ENCODE measurements at places on chromosomes 1 and 21.

- no peak for DNase-seq
Observed at GRCh38 chr21:35616090-35616489, 444.2 kb downstream of the SETD4 start.

GRCh38 chr1:203626910-203627246 lies 246 bp downstream of the ATP2B4 start:
- no peak for DNase-seq

DNA sequence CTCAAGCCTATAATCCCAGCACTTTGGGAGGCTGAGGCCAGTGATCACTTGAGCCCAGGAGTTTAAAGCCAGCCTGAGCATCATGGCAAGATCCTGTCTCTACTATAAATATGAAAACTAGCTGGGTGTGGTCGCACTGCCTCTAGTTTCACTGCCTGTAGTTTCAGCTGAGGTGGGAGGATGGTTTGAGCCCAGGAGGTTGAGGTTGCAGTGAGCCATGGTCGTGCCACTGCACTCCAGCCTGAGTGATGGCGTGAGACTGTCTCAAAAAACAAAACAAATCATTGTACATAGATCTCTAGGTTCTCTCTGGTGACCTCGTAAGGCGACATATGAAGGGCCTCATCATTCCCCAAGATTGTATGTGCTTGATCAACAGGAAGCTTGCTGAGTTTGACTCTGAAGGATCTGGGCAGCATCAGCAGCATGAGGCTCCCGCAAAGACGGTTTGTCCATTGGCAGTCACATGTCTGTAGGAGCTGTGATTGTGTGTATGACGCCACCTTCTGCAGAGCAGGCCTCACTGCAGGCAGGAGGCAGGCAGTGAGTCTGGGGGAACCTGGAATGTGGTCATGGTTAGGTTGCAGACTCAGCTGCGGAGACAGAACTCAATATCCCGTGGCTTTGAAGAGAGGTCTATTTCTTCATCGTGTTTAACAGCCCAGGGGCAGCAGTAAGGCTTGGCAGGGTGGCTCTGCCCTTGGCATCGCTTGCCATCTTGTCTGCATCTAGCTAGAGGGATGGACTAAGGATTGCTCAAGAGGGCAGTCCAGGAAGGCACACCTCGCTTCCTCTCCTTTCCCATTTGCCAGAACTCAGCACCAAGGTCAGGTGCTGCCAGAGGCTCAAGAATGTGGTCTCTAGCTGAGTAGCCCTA lies 14.0 kb downstream of the ATP5PO start:
- DNase-seq, result no peak

DNA sequence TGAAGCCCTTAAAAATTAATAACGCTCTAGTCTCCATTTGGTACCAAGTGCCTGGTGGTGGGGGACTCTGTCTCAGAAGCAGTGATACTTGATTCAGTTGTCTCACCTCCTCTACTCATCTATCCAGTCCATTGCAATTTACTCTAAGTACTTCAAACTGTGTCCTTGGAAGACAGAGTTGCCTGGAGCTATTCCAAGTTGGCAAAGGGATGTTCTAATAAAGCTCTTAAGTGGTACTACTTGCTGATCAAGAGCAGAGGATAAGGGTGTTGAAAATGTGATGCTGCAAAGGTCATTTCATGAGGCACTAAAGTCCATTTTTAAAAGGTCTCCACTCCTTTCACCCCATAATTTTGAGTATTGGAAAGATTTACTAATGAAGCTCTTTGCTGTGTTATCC lies 142.2 kb downstream of the NFIA start:
- no peak for DNase-seq

DNA sequence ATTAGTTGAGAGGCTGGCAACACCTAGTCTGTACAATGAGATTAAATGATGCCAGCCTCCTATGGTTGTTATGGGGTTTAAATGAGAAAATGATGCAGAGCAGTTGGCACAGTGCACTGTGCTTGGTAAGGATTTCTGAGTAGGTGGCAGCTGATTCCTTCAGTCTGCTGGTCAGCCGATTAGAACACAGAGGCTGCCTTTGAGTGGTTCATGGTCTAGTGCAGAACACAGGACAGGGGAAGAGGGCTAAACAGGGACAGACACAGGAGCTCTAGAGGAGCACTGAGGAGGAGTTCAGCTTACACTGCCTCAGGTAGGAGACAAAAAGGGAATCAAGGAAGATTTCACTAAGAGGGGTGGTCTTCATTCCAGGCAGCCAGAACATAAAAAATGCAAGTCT lies 1.4 kb downstream of the TIE1 start:
- no peak for DNase-seq

GRCh38 chr1:22201023-22201422 lies 58.1 kb upstream of the WNT4 start:
- no peak for DNase-seq

- peak; percentile 70 for DNase-seq
Observed at GRCh38 chr1:180252638-180253536, 22.8 kb downstream of the LHX4 start.

- DNase-seq, result no peak
Observed at GRCh38 chr1:102833151-102833550, 275.2 kb downstream of the COL11A1 start.

DNA sequence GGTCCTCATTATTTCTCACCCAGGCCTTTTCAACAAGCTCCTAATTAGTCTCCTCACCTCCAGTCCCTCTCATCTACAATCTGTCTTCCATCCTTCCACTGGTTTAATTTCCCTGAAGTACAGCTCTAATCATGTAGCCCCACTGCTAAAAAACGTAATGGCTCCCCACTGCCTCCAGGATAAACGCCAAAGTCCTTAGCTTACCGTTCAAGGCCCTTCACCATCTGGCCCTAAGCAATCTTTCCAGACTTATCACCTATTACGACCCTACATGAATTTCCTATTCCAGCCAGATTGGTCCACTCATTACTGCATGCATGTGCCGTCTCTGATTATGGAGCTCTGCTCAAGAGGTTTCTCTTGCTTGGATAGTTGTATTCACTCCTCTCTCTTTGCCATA lies 83.1 kb upstream of the DAB1 start:
- no peak for DNase-seq

DNA sequence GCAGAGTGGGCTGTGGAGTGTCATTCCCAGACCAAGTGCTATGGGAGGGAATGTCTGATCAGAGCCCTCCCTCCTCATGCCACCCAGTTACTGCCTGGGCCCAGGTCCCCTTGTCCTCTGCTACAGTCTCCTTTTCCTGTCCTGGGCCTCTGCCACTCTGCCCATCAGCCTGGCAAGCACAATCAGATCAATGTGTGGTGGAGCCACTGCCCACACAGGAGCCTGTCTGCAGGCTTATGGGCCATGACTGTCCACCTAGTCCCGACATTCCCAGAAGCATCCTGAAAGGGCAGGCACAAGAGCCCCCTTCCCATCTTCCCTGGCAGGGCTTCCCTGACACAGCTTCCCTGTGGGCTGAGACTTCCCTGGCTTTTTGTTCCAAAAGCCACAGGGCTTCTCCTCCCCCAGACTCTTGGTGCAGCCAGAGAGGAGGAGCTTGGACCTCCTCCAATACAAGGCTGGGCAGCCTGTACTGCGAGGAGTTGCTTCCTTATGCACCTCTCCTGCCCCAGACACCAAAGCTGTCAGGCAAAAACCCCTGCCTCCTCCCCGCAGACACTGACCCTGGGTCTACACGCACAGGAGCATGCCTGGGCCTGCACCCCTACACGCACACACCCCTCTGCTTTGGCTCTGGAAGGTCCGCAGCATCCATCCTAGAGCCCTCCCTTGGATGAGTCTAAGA lies 29.2 kb upstream of the CNTN2 start:
- no peak for DNase-seq

GRCh38 chr21:45469273-45470086 lies 64.5 kb downstream of the COL18A1 start:
- DNase-seq, result no peak

DNA sequence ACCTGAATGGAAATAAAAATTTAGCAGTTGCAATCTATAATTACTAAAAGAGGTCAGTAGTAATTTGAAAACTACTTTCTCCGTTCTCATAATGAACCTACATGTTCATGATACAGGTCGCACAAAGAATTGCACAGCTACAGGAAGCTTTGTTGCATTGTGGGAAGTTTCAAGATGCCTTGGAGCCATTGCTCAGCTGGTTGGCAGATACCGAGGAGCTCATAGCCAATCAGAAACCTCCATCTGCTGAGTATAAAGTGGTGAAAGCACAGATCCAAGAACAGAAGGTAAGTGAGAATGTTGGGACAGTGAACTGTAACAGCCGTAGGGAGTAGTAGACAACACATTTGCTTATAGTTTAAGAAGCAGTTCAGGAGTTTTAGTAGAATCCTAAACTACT lies 68.8 kb upstream of the BMP8A start:
- DNase-seq, result no peak

DNA sequence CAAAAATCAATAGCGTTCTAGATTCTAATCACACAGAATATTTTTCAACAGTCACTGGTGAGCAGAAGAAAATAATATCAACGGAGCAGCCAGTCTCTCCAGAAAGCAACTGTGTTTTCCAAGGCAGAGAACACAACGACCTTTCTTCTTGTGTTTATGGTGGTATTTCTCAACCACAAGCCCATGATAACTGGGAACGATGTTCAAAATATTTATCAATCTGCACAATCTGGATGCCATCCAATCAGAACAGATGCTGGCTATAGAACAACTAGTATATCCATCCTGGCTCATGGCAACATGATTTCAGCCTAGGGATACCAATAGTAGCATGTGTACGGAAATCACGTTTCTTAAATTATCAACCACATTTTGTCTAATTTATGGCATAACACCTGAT lies 162.7 kb upstream of the RUNX1 start:
- no peak for DNase-seq

GRCh38 chr21:26443291-26443690 lies 129.8 kb downstream of the CYYR1 start:
- no peak for DNase-seq

DNA sequence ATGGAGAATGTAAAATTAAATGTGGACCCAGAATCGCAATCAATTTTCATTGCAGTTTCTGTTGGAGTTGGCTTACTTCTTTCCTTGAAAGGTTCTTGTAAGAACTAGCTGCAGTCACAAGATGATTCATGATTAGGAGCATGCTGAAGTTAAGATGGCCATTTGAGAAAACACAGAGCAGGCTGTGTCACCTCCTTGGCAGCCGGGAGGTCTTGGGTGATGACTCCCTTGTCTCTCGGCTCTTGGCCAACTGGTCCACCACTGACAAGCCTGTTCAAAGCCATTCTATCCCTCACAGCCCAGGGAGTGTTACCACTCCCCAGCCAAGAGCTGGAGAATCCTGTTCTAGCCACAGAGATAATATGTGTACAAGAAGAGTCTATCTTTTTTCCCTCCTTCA lies 40.6 kb downstream of the OPTC start:
- no peak for DNase-seq

DNA sequence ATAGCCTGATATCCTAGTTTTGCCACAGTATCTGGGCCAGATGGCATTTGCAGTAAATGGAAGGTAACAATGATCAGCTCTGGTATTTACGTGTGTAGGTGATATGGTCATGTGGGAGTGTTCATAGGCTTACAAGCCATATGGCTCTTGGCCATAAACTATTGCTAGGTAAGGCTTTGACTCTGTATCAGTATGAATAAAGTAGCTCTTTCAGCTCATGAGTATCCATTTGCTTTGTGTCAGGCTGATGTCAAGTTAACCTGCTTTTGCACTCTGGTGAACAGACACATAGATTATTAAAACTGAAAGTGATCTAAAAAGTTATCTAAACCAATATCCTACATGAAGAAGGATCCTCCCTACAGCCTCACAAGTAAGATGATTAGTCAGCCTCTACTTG lies 69.0 kb downstream of the DDR2 start:
- DNase-seq, result no peak

DNA sequence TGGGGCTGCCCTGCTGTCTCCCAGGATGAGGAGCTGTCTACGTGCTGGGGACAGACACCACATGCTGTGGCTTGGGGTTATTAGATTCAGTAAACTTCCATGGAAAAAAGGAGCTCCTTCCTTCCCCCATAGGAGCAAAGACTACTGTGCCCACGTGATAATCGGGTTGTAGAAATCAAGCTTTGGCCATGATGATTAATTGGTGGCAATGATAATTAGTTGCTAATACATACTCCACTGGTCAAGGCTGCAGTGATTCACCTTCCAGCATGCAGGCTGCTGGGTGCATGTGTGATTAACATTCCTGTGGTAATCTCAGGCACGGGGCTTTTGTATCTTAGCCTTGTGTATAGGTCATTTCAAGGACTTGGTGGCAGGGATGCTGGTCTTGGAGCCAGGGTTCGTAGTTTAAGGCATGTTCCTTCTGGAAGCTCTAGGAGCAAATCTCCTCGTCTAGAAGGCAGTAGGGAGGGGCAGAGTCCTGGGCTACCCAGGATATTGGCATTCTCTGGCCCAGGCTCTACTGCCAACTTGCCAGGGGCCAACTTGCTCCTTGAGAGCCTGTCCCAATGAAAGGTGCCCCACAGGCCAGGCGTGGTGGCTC lies 41.4 kb downstream of the TMCO4 start:
- no peak for DNase-seq

DNA sequence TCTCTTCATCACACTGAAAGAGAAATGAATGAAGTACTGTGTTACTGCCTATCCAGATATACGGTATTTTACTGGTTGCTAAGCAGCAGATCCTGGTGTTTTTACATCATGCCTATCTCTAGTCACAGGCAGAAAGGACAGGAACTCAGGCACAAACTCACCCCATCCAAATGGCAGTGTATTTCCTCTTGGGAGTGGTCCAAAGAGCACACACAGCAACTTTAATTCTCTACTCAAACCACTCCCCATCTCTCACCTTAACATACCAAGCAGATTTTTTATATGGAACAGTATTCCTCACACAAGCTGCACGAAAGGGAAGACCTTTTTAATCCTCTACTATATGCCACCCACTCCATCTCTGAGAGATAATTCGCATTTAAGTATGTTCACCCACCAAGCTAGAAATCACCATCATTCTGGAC lies 27.3 kb downstream of the EIF4G3 start:
- no peak for DNase-seq

DNA sequence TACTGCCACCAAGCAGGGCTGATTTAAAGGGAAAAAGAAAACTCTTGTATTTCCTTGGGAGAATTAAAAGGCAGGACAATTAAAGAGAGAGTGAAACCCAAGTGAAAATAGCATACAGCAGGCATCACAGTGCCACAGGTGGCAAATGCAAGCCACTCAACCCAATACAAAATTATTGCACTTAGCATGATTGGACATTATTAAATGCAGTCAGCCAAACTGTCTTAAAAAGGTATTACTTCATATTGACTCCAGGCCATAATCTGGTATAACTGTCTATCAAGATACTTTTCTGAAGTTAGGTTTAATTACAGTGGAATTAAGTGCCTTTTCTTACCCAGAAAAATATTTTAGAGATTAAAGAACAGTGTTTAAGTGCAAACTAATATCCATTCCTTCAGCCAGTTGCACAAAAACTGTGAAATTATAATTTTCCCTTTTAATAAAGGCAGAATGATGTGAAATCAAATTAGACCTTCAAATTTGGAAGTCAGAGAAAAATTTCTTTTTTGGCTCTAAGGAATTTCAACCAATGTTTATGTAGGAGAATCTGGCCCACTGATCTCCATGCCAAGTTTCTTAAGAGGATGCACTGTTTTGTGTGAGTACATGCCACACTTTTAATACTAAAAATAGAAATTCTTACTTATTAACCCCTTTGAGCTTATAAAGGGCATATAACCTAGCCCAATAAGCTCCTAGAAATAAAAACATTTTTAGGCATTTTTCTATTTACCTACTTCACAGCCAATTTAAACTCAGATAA lies 15.2 kb downstream of the SLC30A10 start:
- no peak for DNase-seq

- DNase-seq, result no peak
Observed at GRCh38 chr1:170239445-170239844, 93.7 kb downstream of the NTMT2 start.
